ENCODE measurements at places on chromosomes 7 and 10.

GRCh38 chr10:24382596-24382978 lies 173.6 kb downstream of the KIAA1217 start:
- no peak for DNase-seq

DNA sequence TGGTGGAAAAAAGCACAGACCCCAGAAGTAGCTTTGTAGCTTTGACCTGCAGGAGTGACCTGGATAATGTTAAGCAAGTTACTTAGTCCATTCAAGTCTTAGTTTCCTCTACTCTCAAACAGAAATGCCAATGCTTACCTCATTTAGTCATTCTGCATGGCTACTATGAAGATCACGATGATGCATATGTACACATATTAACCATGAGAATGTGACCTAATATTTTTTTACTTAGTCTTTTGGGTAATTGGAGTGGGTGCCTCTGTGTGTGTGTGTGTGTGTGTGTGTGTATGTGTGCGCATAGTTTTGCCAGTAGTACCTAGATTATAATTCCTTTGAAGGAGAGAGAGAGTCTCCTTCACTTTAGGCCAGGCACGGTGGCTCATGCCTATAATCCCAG lies 95.8 kb downstream of the NRP1 start:
- DNase-seq = no peak

- no peak for DNase-seq
These were observed 53.8 kb downstream of the PARP12 start for GRCh38 chr7:140008755-140009610.

DNA sequence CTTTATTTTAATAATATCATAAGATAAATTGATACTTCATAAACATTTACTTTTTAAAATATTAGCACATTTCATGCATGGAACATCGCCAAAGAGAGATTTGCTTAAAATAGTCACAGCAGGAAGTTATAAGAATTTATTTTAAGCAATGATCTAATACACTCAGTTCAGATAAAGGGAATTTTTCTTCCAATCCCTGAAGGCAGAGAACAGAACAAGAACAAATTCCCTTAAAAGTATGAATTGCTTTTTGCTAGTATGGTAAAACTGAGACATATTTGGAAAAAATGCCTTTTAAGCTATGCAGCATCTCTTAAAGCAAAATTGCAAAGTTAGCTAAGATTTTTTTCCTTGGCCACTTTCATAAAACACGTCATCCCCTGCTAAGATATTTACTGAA lies 91.0 kb downstream of the SEMA3D start:
- DNase-seq = no peak

DNA sequence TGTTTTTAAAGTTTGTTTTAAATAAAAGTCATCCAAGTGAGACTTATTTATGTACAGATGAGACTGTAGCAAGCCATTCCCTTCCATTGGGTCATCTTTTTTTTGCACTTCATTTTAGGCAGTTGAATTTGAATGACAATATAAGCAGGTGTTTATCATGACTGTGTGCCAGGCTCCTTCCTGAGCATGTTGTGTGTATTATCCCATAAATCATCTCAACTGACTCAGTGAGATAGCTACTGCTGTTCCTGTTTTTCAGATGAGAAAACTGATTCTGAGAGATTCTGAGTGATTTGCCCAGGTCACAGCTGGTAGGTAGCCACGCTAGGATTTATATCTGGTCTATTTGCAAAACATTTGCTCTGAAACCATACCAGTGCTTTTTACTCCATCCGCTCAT lies 11.7 kb downstream of the TMEM254 start:
- no peak for DNase-seq

DNA sequence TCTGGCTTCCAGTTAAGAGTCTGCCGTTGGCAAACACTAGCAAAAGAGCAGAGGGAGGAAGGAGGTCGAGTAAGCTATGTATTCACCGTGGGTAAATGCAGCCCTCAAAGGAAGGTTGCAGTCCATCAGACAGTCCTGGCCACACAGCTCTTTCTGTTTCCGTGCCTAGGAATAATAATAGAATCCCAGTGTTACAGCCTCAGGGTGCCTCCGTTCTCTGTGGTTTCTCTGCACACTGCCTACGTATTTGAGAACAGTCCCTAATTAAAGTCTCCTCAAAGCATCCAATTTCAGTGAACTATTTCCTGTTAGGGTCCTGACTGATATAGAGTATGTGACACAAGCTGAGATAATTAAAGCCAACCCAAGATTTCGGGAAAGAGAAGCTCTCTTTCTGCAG lies 176.7 kb downstream of the GPAM start:
- no peak for DNase-seq

Data from SK-N-DZ (cell line).